Activated CD8-positive, alpha-beta memory T cell treated with anti-CD3 and anti-CD28 coated beads, Interleukin-2, amount 50 U/mL, for 4 hours (primary cell): ENCODE measurements at places on chromosomes 11 and 22.
A peak's percentile ranks its signal among the peaks of the same experiment; 100 is the strongest.

DNA sequence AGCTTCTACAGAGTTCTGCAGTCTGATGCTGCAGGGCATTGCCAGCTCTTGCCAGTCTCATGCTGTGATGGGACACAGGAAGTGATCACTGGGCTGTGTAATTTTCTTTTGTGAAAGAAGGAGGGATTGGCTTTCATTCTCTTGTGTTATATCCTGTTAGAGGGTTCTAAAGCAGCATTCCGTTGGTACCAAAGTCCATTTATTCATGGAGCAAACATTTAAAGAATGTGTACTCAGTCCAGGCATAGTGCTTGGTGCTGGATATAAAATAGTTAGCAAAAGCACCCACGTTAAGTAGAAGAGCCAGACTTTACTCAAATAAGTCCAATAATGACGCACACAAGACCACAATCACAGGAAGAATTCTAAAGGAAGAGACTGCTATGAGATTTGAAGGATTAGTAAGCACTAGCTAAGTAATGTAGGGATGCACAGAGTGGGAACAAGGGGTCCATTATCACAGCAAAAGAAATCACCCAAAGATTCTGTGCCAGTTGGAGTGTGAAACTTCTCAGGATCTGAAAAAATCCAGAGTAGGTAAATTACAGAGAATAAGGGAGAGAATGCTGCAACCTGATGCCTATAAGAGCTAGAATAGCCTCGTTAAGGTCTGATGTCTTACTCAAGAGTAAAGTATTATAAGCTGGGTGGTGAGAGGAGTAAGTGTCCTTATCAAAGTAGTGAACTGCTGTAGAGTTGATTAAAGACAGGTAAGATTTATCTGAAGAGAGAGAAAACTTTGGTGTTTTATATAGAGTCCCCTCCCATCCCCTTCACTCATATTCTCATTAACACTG is 728.3 kb downstream of the METTL15 start:
- no peak for DNase-seq

DNA sequence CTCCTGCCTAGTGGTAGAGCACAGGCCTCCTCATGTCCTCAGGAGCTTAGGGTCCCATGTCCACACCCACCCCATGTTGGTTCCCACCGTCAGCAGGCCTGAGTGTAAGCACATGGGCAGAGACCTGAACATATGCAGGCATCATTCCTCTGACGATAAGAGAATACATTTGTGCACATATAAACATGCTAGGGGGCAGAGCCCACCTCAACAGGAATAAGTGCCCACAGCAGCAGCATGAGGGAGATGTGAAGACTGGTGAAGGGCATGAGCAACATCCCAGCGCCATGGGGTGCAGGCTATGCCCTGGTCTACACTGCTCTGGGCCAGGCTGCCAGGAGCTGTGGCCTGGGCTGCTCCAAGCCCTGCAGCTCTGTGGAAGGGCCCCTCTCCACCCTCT is 16.9 kb downstream of the ADORA2A start:
- no peak for DNase-seq

- no peak for DNase-seq
Observed at GRCh38 chr11:76577921-76578653, 92.5 kb downstream of the LRRC32 start.

GRCh38 chr11:48073031-48073861 is 92.9 kb downstream of the PTPRJ start:
- DNase-seq = no peak

DNA sequence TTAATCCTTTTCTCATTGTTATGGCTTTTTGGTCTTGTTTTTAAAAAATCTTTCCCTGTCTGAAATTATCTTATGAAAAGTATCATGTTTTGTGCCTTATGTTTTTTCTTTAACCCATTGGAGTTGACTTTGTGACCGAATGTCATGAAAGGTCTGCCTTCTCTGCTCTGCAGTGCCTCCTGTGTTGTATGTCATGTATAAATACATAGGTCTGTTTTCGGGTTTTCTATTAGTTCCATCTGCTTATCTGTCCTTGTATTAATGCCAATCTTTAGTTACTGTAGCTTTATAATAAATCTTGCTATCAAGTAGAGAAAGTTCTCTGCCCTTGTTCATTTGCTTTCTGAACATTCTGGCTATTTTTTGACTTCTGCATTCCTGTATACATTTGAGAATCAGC is 73.0 kb downstream of the ZBTB44 start:
- DNase-seq = no peak

DNA sequence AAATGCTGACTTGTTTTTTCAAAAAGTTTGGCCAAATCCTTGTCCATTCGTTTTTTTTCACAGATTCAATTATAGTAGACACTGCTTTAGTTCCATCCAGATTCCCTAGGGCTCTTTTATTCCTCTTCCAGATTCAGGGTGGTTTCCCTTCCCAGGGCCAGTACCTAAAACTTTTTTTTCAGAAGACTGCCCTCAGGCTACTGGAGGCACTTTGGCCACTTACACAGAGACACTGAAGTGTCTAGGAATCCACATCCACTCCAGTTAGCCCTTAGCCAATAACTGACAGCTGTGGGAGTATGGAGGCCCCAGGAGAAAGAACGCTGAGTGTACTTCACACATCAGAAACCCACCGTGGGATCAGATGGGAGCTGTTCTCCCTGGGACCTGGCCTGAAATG is 77.3 kb downstream of the CCDC34 start:
- DNase-seq = no peak

- no peak for DNase-seq
Observed at GRCh38 chr22:47114813-47115517, 352.5 kb downstream of the TBC1D22A start.

- DNase-seq = no peak
Observed at GRCh38 chr11:32098142-32098903, 7.4 kb downstream of the RCN1 start.

- DNase-seq = no peak
Observed at GRCh38 chr22:23000657-23001347, 69.5 kb upstream of the GNAZ start.

- DNase-seq = no peak
Observed at GRCh38 chr11:61791737-61792309, 576 bp downstream of the TMEM258 start.

- no peak for DNase-seq
Observed at GRCh38 chr11:33515347-33515746, 185.3 kb downstream of the C11orf91 start.

GRCh38 chr22:44271010-44271500 is 41.7 kb downstream of the SHISAL1 start:
- no peak for DNase-seq

GRCh38 chr11:118090545-118091162 is 3.9 kb upstream of the SMIM35 start:
- DNase-seq = no peak

GRCh38 chr11:132561937-132562336 is 970.4 kb downstream of the OPCML start:
- DNase-seq = no peak

DNA sequence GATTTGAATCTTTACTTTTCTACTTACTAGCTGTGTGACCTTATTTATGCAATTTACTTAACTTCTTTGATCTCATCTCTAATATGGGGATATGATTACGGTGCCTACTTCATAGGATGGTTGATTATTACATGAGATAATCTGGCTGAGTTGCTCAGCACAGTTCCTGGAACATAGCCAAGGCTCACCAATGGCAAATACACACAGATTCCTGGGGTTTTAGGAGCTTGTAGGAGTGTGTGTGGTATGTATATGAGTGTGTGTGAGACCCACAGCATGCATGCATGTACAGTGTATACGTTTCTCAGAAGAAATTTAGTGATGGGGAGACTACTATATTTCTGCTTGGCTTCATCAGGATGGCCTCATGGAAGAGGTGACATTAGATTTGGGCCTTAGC is 256.9 kb downstream of the KIRREL3 start:
- DNase-seq = no peak

- DNase-seq = no peak
Observed at GRCh38 chr11:35030716-35031213, 108.2 kb upstream of the CD44 start.

GRCh38 chr11:97461934-97462333 is 1072.1 kb downstream of the JRKL start:
- DNase-seq = no peak

DNA sequence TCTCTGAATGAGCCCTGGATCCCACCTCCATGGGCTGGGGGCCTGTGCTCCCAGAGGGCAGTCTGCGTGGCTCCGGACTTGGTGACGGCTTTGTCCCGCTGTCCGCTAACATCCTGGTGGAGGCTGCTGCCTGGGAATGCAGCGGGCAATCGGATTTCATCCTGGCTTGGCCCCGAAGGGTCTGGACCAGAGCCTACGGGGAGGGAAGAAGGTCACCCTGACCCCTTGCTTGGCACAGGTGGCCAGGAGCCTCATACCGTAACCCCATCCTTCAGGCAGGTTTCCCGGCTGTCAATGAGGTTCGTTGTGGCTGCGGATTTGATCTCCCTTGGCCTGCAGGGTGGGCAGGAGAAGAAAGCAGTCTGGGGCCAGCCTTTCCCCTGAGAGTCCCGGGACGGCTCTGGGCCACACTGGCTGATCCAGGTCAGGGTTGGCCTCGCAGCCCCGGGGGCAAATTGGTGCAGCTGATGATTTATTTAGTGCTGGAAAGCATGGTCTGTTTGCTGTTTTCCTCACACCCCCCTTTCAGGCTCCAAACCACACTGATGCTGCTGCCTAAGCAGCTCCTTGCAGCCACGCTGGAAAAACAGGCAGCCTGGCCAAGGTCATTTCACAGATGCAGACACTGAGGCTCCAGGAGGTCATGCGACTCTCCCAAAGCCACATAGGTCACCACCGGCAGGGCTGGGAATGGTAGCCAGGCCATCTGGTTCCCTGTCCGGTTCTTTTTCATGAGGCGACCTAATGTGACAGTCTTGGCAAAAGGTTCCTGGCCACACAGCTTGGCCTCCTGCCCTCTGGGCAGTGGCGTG is 15.0 kb downstream of the PRDM11 start:
- no peak for DNase-seq

GRCh38 chr22:38868886-38869381 is 3.1 kb downstream of the CBX6 start:
- DNase-seq = peak; percentile 86

GRCh38 chr11:64971421-64972233 is at the start of gene MAJIN:
Gene MAJIN (minus strand): TSS chr11:64972108. CDS start chr11:64959405, 12,703 bp downstream.
- peak; percentile 85 for DNase-seq

DNA sequence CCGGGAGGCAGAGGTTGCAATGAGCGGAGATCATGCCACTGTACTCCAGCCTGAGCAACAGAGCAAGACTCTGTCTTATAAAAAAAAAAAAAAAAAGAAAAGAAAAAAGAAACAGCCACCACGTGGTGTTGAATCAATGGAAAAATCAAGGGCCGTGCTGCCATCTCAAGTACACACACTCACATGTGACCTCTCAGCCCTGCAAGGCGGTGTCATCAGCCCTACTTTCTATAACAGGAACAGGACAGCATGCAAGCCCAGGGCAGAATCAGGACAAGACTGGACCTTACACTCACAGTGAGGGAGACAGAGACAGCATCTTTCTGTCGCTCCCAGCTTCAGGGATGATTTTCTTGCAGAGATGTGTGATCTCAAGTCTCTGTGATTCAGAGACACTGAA is 179.6 kb downstream of the MPPED1 start:
- no peak for DNase-seq

- no peak for DNase-seq
Observed at GRCh38 chr11:22795914-22796313, 33.7 kb downstream of the SVIP start.

DNA sequence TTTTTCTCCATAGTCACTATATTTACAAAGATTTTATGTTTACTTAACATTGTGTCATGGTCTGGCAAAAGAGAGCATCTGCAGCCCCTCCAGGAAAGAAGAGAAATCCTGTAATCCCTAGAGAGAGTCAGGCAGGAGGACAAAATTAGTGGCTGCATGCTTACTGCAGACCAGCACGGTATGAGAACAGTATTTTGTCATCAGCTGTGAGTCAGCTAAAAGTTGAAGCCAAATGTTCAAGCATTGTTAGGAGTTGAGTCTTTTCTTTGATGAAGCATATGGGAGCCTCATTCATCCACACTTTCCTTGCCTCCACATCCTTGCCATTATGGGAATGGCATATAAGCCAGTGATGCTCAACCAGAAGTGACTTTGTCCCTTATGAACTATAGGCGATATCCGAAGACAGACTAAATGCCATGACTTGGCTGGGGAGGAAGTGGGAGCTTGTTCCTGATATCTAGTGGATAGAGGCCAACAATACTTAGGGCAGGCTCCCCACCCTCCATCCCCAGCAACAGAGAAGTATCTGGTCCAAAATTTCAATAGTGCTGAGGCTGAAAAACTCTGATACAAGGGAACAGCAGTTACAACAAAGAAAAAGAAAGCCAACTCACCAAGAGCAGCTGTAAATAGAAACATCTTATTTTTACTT is 112.0 kb upstream of the OR5AK2 start:
- no peak for DNase-seq

DNA sequence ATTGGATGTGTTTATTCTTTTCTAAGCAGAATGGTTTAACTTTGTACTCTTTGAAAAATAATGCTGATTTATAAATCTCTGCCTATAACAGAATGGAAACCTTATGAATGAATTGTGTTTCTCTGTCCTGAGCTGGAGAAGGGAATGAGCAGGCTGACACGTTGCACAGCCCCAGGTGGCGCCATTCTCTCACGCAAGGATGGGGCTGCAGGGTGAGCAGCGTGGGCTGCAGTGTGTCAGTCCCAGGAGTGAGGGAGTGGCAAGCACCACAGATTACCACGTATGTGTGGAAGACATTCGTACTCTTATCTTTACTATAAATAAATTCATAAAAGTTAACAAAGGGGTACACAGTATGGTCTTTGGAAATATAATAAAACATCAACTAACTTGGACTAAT is 33.4 kb downstream of the FDX1 start:
- peak; percentile 16 for DNase-seq

GRCh38 chr22:36042240-36042639 is 13.6 kb upstream of the RBFOX2 start:
- no peak for DNase-seq

DNA sequence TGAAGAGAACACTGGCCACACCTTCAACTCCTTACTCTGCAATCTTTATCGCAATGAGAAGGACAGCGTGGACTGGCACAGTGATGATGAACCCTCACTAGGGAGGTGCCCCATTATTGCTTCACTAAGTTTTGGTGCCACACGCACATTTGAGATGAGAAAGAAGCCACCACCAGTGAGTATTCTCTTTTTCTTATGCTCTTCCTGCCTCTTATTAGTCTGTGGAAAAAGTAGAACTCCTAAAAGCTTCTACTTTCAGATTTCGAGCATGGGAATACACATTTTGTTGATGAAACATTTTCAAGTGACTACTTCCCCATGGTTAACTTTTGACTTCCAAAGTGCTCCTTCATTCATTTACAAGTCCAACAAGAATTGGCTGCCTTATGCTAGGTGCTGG is 20.9 kb downstream of the ALKBH3 start:
- no peak for DNase-seq

GRCh38 chr22:47619631-47620030 is 857.2 kb downstream of the TBC1D22A start:
- DNase-seq = no peak

DNA sequence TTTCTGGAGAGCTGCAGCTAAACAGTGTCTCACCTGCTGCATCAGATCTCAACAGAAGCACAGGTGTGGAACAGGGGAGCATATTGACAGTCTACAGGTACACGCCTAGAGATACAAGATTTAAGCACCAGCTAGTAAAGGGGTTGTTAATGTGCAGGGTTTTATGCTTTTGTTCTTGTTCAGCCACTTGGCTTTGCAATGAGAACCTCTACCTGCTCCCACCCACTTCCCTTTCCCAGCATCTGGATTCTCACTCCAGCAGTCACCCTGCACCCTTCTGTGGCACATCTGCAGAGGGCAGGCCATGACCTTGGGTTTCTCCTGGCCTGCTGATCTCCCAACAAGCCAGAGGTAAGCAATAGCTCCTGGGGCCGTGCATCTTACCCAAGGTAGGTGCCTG is 446.6 kb downstream of the BUD13 start:
- DNase-seq = no peak

GRCh38 chr11:69157156-69157821 is 1.6 kb downstream of the SMIM38 start:
- DNase-seq = no peak
